ENCODE measurements at places on chromosomes 11 and 22.

GRCh38 chr11:121268581-121268980 lies 24.0 kb upstream of the SC5D start:
- no peak for DNase-seq

DNA sequence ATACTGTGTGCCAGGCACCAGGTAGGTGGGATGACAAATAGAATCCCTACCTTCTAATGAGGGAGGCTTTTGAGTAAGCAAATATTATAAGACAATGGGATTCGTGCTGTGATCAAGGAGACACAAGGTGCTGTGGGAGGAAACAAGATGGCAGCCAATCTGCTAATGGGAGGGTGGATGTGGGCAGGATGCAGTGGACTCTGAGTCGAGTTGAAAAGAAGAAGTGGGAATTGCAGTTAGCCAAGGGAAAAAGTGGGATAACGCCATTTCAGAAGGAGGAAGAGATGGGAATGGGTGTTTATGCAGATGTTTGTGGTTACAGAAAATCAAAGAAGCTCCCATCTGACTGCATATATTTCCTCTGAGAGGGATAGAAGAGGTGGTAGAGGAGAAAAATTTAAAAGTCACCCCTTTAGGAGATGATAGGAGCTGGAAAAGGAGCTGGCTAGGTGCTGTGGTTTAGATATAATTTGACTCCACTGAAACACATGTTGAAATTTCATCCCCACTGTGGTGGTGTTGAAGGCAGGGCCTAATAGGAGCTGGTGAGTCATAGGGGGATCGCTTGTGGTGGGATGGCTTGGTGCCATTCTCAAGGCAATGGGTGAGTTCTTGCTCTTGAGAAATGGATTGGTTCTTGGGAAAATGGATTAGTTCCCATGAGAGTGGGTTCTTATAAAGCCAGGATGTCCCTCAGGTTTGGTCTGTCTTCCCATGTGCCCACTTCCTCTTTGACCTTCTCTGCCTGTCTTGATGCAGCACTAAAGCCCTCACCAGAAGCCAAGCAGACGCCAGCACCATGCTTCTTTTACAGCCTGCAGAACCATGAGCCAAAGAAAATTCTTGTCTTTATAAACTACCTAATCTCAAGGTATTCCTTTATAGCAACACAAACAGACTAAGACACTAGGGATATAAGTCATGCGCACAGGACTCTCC lies 30.0 kb upstream of the POU2AF1 start:
- no peak for DNase-seq

DNA sequence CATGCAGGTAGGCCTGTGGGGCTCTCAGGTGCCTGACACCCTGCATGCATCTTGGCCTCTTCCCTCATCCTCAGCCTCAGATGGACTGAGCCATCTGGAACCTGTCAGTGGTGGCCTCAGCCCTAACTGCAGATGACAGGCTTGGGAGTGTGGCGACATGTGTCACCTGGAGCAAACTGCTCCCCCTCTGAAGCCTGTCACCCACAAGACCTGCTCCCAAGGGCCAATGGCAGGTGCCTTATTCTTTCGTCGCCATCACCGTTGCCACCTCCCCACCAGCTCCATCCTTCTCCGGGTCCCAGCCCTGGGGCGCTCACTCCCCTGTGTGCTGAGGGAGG lies 3.6 kb upstream of the SEPTIN5 start:
- DNase-seq: no peak

- DNase-seq: no peak
Observed at GRCh38 chr11:86818462-86819192, 18.3 kb downstream of the PRSS23 start.

GRCh38 chr11:44596525-44597276 lies 31.2 kb downstream of the CD82 start:
- DNase-seq: no peak

DNA sequence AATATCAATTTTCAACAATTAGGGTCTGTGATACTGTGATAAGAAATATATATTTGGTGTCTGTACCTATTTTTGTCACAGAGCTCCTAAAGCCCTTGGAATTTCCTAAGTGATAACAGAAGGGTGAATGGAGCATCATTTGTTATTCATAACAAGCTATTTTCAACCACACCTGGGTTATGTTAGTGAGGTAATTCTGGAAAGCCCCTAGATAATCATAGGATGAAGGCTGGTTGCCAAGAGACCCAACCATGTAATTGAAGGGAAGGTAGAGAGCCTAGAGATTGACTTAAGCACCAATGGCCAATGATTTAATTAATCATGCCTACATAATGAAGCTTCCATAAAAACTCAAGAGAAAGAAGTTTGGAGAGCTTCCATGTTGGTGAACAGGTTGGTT lies 109.4 kb downstream of the KIF18A start:
- DNase-seq: no peak

DNA sequence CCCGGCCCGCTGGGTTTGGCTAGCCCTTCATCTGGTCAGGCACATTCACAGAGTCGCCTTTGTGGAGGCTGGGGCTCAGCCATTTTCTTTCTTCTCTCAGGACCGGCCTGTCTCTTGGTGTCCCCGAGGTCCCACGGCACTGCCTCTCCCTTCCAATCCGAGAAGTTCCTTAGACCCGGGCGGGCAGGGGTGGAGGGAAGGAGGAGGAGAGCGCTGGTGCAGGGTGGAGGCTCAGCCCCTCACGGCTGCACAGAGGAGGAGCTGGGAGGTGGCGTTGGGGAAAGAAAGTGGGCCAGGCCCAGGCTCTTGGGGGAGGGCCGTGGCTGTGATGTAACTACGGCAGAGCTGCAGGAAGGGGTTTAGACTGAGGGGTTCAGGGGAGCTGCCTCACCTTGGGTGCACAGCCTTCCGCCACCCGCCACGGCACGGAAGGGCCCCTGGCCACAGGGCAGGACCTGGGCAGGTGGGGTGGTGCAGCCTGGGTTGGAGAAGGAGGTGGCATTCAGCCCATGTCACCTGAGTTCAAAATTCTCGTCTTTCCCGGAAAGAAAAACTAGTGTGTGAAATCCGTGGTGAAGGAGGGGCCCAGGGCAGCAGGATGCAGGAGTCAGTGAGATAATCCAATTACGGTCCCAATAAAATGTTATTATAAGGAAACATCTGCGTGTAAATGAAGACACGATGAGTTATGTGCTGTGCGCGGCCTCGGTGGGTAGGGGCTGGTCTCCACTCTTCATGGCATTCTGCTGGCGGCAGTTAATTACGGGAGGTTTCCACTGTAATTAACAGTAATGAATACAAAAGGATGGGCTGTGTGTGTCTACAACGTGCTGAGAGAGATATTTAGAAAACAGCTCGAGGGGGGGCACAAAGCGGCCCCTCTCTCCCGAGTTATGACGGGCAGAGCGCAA lies 1.7 kb downstream of the BRSK2 start:
- DNase-seq: no peak

- no peak for DNase-seq
Observed at GRCh38 chr11:132604431-132604830, 927.9 kb downstream of the OPCML start.

DNA sequence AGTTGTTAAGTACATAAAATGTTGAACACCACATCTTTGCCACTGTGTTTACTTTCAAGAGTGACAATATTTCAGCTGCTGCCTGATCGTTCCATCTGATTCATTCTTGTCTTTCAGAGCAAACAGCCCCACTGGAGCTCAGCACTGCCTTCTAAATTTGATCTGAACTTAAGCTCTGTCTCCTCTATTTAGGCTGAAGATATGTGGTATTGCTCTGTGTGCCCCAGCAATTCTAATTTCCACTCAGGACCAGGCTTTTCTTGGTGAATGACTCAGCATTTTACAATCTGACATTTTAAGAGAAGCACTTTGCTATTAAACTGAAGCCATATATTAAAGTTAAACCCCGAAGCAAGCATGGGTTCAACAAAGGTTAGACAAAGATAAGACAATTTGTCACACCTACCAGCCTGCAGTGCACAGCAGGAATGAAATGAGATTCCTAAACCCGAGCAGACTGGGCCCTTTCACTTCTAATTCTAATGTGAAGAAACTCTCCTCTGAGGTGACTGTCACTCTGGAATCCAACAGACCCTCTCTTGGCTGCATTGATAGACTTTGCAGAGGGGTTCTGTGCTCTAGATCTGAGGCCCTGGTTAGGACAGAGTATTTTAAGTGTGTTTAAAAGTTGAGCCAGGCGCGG lies 41.7 kb upstream of the PLET1 start:
- DNase-seq: no peak

DNA sequence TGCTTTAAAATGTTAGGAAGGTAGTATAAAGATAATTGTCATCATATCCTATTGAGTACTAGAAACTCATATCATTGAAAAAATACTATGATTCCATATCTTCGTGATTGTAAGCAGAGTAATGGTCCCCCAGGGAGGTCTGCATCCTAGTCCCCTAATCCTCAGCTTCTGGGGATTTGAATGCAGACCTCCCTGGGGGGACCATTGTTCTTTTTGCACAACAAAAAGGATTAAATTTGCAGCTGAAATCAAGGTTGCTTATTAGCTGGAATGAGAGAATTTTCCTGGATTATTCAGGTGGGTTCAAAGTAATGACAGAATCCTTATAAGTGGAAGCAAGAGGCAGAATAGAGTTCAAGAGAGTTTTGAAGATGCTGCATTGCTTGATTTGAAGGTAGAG lies 26.1 kb upstream of the MS4A6A start:
- DNase-seq: no peak

DNA sequence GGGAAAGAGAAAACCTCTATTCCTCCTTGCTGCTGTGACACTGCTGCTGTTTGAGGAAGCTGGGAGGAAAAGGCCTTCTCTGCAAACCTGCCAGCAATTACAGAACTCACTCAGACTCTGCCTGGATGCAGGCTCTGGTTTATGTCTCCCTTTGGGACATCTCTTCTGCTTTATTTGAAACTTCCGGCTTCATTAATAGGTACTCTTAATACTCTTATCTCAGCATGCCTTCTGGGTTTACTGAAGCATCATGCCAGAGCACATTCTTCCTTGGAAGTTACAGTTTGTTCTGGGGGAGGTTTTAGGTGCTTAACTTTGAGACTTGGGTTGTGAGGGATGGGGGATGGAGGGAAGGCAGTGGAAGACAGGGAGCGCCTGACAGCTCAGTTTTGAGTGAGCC lies 79.9 kb downstream of the NAV2 start:
- no peak for DNase-seq

- DNase-seq: peak; percentile 21
Observed at GRCh38 chr11:119056421-119056999, 495 bp downstream of the HYOU1 start.

DNA sequence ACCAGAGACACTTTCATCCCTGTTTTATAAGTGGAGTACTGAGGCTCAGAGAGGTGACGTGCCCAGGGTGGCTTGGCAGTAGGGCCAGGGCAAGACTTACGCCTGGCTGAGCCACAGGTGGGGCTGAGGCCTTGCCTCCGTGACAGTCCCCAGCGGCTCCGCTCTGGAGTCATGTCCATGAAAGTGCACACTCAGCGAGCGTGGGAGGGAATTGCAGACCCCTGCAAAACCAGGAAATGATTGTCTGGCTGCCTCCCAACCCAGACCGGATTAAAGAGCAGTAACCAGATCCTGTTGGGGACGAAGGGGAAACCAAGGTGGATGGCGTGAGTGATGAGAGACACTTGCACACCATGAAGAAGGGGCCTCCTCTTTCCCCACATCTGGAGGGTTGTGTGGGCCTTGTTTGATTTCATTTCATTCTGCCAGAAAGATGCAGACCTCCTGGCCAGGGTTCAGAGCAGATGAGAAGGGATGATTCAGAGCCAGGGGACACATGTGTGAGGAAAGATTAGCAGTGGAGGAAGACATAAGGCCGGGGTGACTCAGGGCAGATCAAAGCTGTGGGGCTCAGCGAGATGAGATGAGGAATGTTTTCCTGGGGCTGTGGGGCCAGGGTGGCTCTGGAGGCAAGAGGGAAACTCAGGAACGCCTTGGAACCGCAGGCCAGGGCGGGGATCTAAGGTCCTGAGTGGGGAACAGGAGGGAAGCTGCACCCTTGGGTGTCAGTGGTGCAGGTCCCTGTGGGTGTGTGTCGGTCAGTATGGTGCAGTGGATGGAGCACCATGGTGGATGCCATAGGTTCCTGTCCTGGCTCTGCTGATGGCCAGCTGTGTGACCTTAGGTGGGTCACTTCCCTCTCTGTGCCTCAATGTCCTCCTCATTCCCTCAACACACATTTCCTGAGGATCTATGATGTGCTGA lies 29.9 kb upstream of the LRRC32 start:
- DNase-seq: no peak

GRCh38 chr11:126704096-126704495 lies 296.5 kb downstream of the KIRREL3 start:
- DNase-seq: no peak

DNA sequence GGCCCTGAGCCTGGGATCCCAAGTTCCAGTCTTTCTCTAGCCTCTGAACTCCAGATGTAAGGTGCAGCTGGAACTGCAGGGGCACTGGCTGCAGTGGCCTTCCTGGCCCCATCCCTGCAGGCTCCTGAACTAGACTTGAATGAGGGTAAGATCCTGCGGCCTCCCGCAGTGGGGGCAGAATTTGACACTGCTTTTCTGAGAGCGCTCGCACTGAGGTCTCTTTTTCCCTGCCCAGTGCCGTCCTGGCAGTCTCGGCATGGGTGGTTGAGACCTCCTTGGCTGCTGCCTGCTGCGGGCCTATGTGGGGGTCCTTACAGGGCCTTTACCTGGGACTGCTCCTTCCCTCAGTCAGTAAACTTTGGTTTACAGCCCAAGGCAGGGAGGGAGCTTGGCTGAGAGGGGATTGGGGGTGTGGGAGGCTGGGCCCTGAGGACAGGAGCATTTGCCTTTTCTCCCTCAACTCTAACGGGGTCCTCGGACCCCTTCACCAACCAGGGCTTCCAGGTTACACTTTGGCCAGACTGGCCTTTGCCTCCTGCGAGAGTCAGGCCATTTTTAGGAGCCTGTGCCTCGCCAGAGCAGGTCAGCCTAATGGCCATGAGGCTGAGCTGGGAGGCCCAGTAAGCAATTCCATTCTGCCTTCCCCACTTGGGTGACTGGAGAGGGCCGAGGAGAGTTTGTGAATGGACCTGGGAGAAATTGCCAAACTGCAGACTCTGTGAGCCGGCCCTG lies 35.4 kb downstream of the FAM83F start:
- no peak for DNase-seq

- DNase-seq: no peak
Observed at GRCh38 chr11:131301306-131301705, 69.1 kb upstream of the NTM start.

GRCh38 chr11:127568891-127569290 lies 568.3 kb upstream of the KIRREL3 start:
- DNase-seq: no peak
